ENCODE measurements at places on chromosomes 7 and 10.

DNA sequence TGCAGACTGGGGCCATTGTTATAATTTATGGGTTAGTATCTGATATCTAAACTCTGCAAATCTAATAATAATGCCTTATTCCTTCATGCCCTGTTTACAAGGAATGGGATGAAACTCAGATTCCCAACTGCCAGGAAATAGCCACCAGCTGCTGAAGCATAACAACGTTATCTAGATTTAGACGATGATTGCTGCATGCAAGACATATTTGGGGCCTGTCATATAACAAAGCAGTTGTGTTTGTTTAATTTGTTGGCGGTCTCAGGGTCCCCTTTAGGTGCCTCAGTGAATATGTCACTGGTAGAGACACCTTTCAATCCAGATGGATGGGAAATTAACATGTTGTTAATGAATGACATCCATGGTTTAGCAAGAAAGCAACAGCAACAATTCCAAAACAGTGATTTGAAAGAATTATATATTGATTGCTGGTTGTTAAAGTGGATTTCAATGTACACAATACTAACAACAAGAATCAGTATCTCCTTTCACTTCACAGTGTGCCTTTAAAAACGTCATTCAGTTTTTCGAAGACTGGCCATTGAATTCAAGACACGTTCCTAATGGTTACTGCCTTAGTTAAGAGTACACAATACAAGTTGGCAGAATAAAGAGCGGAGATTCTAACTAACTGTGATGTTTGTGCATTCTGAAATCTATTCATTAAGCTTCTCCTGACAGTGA lies 860.6 kb upstream of the CELF2 start:
- DNase-seq: no peak

- DNase-seq: no peak
Observed at GRCh38 chr7:128267595-128267924, 26.5 kb downstream of the LEP start.

GRCh38 chr10:21934307-21934706 lies 69.2 kb downstream of the DNAJC1 start:
- DNase-seq: no peak

DNA sequence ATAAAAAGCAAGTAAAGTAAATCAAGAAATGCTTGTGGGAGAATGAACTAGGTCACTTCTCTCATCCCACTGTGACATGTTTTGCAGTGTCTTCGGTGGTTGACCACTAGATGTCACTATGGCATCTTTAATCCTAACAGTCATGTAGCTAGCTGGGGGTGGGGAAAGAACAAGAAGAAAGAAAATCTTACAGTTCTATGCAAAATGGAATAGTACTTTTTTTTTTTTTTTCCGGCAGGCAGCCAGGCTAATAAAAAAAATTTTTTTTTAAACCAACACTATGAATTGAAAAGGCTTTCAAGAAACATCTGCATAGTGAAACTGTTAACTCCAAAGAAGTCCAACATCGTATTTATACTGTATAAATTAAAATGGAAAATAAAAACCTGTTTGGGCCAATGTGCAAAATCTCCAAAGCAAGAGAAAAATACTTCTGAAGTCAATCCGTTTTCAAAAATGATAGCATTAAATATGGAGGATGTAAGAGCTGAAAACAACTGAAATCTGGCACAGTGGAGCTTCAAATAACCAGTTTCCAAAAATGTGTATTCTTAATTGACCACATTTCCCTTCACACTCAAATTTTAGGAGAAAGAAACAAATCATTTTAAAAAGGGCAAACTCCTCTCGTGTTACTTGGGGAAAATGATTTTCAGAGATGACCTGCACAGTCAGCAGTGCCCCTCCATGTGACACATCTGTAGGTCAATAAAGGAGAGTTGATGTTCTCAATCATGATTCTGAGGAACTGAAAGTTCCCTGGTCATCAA lies 38.5 kb downstream of the CDK1 start:
- DNase-seq: peak; percentile 78

GRCh38 chr10:80452069-80452468 lies 2.0 kb upstream of the TSPAN14 start:
- DNase-seq: peak; percentile 45

- no peak for DNase-seq
Observed at GRCh38 chr7:123398921-123399320, 135.5 kb downstream of the IQUB start.

GRCh38 chr10:124943301-124944092 lies 1.6 kb downstream of the ZRANB1 start:
- peak; percentile 64 for DNase-seq

DNA sequence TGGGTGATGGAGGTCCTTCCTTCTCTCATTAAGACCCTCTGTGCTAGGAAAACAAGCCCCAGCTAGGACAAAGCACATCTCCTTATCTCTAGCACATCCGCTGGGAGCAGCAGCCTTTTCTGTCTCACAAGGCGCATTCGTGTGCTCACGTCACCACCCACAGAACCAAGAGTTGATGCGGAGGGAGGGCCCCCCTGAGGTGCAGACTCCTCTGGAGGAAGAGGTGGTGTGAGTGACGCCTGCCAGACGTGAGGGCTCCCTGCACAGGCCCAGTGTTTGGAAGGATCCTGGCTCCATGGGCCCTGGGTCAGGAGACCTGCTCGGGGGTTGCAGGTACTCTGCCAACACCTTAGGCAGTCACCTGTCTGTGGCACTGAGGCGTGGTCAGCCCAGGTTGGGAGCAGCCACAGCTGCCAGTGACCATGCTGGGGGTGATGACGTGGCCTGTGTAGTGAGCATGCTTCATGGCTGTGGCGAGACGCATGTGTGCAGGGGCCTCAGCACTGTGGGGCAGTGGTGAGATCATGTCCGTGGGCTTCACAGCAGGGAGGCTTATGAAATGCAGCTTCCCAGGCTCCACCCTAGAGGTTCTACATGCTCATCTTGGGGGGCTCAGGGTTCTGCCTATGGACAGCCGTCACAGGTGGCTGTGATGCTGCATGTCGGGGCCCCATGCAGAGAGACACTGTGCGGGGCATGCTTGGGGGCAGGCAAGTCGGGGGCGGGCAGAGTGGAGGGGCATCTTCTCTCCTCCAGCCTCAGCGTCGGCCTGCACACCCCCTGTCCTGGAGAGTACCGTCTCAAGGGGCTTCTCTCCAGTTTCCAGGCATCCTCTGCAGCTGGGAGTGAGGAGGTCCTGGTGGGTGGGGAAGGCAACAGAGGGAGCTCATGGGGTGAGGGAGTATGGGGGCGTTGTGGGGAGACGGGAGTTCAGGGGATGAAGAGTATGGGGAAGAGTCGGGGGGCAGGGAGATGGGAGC lies 56.2 kb upstream of the DPYSL4 start:
- no peak for DNase-seq

GRCh38 chr7:81770728-81771223 lies 929 bp upstream of the HGF start:
- no peak for DNase-seq

DNA sequence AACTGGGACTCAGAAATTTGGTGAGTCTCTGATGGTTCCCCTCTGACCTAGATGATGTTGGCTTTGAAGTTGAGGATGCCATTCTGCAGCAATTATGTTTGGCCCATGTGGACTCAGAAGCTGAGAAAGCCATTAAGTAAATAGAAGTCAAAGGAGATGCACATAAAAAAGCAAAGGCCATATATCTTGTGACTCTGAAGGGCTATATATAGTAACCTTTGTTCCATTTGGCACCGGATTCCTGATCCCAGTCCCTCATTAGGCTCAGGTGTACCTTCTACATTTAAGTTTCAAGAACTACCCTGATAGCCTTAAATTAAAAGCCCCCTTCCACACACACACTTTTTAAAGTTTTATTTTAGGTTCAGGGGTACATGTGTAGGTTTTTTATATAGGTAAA lies 50.0 kb upstream of the PDK4 start:
- DNase-seq: no peak

Measured in inflammatory macrophage (primary cell).